DMS153 (cell line): ENCODE measurements at places on chromosomes 12 and 14.

- DNase-seq: no peak
Measured at GRCh38 chr14:89565607-89566006, 148.6 kb upstream of the FOXN3 start.

DNA sequence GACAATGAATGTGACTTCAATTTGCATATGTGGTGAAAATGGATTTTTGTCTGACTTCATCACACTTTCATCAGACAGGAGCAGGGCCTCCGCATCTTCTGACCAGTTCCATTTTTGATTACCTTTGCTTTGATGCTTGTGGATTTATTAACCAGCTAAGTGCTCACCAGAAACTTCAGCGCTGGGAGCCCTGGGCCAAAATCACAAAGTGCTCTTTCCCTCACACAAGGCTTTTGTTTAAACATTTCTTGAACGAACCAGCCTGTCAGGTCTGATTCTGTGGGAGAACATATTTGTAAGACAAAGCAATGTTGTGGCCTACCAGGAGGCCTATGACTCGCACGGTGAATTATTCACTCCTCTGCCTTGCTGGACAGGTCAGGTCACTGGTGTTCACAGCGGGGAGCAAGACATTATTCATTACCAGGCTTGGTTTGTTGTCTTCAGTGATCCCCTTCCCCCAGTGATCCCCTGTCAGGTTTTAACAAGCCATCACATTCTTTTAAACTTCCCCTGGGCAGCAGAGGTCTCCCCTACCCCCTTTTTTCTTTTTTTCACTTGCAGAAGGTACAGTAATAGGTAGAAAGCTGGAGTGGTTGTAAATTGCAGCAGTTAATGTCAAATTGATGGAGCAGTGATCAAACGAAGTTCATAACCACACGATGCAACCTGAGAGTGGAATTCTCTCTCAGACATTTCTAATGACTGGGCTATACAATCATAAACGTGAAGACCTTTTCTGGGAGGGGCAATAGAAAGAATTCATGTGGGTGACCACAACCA is 167.5 kb upstream of the PRICKLE1 start:
- DNase-seq: no peak

DNA sequence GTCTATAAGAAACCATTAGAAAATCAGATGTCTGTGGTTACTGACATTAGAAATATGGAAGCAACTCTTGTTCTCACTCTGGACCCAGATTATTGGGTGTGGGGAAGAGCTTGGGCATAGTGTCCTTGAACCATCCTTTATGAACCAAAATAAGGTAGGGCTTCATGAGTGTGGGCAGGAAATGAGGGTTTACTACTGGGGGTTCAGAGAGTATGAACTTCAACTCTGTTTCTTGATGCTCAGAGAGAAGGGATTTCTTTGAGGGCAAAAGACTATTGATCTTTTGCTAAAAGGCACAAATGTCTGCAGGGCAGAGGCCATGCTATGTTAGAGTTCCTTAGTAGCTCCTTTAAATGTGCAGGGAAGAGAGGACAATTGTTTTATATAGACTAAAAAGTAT is 183.3 kb upstream of the ATP2B1 start:
- DNase-seq: no peak

GRCh38 chr14:87018294-87018693 is 974.7 kb downstream of the GALC start:
- DNase-seq: no peak

DNA sequence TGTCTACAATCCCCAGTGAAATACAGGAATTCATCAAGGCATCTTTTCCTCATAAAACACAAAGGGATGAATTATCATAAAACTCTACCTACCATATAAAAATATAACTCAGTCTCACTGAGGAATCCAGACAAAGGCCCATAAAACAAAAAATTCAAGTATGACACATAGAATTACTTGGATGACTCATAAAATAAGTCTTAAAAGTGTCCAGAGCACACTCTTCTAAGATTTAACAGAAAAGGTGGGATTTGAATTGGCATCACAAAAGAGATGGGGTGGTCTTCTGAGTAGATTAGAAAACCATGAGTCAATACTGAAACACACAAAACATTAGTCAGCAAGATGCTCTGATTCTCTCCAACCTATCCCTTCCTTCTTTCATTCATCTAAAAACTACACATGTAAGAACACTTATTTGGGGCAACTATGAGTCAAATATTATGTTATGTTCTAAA is 202.7 kb upstream of the GARIN6 start:
- no peak for DNase-seq

DNA sequence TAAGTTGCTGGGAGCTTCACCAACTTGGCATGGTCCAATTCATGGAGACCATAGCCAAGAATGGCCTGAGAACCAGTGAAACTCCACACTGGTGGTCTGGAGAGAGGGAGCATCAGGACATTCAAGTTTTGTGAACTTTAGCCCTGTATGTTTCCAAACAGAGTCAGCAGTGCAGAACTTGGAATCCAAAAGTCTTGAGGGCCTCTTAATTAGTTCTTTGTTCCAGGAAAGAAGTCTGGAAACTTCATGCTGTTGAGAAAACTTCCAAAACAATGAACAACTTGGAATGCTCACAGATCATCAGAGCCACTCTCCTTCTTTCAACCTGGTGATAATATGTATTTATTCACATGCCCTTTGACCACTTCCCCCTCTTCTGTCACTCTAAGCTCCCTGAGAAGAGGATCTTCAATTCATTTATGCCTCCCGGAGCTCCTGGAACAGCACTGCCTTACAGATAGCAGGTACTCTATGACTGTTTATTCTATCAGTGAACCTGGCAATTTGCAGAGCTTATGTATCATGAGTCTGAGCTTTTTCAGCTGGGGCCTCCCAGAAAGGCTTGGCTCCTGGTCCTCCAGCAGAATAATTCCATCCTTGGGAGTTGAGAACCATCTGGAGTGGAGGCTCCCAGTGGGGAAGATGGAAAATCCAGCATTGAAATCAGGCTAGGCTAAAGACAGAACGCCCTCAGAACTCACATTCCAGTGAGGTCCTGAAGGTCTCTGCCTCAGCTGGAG is 191.4 kb downstream of the KTN1 start:
- no peak for DNase-seq

- DNase-seq: peak; percentile 80
Measured at GRCh38 chr14:64806202-64806861, 73.4 kb downstream of the SPTB start.

- DNase-seq: no peak
Measured at GRCh38 chr14:31360919-31361662, 59.3 kb downstream of the HEATR5A start.

DNA sequence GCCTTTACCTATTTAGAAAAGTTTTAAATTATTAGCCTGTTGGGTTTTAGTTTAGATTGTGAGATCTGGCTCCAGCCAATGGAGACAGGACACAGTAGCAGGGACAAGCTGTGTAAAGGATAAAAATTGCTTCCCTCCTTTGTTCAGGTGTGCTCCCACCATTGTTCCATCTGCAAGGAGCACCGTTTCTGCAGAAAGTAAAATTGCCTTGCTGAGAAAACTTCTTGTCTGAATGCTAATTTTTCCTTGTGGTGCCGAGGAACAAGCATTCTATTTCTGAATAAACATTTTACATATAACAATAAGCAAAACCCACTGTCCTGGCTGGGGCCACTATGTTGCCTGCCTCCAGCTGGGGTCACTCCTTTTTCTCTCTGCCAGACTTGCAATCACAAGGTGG is 72.7 kb upstream of the ZFP36L1 start:
- DNase-seq: no peak
